ENCODE measurements at places on chromosomes 12 and 14.

DNA sequence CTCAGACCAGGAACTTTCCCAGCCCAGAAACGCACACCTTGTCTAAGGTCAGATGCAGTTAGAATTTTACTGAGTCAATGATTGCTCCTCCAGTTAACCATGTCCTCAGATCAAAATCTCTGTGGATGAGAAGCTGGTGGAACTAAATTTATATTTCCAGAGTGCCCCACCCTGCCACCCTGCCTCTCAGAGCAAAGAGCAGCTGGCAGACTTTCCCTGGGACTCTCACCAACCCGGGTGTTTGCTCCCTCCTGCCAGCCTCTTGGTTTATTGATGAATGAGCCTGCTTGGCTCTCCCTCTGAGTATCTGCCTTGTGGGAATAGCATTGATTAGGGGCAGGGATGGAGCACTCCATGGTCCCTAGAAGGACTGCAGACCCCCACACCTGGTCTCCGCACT, 5.9 kb upstream of the KRT1 start:
- DNase-seq, result no peak

DNA sequence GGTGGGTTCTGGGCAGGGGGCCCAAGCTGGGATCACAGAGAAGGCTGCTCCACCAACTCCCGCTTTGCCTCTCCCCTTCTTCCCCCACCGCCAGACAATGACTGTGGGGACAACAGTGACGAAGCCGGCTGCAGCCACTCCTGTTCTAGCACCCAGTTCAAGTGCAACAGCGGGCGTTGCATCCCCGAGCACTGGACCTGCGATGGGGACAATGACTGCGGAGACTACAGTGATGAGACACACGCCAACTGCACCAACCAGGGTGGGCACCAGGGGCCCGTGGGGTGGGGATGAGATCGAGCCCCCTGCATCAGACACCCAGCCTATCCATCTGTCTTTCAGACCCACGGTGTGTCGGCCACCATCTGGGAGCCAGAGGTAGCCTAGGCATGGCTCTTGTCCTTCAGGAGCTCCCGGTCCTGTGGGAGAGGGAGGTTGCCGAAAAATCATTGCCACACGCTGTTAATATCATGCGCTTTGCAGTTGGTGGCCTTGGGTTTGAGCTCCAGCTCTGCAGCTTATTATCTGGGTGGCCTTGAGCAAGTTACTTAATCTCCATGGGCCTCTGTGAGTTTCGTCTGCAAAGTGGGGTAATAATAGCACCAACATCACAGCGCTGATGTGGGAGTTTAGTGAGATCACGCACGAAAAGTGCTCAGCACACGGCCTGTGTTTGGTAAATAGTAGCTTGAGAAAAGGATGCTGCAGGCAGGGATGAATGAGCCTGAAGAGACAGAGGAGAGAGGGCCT, 21.8 kb upstream of the LRP1-AS start:
- no peak for DNase-seq

DNA sequence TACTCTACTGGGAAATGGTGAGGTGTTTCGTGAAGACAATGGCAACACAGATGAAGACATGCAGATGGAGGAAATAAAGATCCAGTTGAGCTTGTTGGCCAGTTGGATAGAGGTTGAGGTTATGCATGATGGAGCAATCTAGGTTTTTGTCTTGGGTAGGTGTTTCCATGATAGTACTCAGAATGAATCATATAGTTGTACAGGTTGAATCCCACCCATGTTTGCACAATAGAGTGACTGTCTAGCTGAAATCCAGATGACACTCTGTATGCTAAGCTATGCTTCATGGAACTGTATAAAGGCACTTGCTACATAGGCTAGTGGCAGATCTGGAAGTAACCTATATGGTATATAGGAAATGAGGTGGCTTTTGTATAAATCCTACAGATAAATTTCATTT, 264.9 kb downstream of the NAV3 start:
- DNase-seq, result no peak

DNA sequence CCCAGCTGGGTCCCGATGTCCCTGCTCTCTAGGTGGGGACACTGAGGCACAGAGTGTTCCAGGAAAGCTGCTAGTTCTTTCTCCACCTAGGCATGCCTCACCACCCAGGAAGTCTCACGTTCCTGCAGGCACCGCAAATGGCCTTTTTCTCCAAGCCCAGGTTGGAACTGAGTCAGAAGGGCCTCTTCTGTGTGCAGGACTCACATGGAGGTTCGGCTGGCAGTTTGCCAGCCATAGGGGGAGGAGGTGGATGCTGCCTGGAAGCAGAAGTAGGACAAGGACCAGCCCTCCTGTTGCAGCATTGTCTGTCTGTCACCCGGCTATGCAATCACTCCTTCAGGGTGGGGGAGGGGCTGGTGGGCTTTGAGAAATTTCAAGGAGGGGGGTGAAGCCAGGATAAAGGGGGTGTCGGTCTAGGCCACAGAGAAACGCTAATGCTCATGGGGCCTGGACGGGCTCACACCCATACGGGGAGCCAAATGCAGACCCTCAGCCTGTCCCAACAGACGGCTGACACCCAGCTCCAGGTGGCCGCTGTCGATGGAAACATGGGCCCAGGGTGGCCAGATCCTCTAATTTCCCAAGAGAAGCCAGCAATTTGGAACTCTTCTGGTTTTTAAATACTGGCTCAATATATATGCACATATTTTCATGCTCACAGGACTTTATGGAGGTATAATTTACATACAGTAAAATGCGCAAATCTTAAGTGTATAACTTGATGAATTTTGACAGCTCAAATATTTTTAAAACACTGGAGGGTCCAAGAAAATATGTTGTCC, 120.5 kb downstream of the PHETA1 start:
- no peak for DNase-seq

DNA sequence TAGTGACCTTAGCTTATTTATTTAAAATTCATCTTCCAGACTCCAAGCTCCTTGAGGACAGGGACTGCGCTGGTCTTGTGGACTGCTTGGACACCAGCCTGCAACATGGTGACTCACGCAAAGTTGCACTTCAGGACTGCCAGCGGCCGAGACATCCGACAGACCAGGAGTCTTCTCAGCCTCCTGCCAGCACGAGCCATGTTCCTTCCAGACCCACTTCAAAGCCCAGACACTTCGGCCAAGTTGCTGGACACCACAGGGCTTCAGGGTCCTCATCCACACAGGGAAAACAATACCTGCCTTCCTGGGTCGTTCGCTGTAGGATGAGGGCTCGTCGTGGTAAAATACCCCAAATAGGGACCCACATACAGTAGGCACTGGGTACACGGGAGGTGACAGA, 88.7 kb downstream of the BCL11B start:
- DNase-seq, result no peak
